ENCODE measurements at places on chromosomes 11 and 22.
A peak's percentile ranks its signal among the peaks of the same experiment; 100 is the strongest.

GRCh38 chr11:108216988-108217387 is 5.5 kb downstream of the NPAT start:
- no peak for DNase-seq

- no peak for DNase-seq
These were observed 4.6 kb upstream of the RTCB start for GRCh38 chr22:32416556-32417085.

- no peak for DNase-seq
These were observed 81.3 kb downstream of the ZBTB16 start for GRCh38 chr11:114140826-114141225.

DNA sequence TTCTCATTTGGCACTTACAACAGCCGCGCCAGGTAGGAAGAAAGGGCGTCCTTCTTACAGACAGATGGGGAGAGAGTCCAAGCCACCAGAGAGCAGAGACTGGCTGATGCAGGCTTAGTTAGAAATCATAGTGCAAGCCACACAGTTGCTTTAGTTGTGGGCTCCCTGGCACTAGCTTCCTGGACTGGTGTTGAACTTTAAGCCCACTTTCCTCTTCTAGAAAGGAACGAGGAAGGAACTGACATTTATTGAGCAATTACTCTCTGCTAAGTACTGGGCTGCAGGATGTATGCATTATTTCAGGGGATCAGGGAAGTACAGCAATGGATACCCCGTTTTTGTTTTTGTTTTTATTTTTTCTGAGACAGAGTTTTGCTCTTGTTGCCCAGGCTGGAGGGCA is 3.0 kb downstream of the BACE1 start:
- no peak for DNase-seq

- DNase-seq = no peak
These were observed 208.4 kb upstream of the TBCEL start for GRCh38 chr11:120815319-120816100.

DNA sequence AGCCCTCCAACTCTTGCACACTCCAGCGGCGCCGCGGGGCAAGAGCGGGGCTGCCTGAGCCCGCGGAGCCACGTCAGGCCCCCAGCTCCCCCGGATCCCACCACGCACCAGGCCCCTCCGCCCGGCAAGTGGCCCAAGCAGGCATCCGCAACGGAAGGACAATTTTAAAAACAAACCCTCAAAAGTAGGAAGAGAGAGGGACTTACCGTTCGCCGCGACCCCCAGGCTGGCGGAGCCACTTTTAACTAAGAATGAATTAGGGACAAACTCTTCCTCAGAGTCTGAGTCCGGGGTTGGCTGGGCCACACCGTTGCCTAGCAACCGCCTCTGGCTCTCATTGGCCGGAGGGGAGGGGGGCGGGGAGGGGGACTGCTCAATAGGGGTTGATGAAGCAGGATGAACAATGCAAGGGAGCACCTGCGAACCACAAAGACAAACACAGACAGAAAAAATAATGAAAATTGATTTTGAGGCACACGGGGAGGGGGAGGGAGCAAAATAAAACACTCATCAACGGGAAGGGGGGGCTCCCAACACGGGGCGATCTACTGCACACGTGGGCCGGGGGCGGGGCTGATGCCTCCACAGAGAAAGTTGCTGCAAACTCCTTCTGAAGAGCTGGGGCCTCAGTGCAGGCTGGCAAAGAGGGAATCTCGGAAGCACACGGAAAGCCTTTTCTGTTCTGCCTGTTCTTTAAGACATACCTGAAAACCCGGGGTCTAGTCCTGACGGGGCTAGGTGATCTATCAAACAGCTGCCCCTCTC is 387.5 kb upstream of the NARS2 start:
- peak; percentile 62 for DNase-seq

DNA sequence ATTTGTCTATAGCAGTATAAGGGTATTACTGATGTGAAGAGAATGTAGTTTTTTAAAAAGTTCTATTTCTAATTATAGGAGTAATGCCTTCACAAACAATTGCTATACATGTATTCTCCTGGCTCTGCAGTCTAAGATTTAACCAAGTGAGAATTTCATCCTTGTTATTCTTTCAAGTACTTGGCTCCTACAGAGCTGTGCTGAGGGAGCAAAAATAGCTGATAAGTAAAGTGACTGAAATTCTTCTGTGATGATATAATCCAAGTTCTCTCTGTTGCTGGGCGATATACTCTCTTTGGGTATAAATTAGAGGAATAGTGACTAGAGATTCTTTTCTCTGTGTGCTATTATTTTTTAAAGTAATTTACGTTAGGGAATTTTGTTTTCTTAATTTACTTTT is 68.0 kb downstream of the PGR start:
- DNase-seq = no peak

DNA sequence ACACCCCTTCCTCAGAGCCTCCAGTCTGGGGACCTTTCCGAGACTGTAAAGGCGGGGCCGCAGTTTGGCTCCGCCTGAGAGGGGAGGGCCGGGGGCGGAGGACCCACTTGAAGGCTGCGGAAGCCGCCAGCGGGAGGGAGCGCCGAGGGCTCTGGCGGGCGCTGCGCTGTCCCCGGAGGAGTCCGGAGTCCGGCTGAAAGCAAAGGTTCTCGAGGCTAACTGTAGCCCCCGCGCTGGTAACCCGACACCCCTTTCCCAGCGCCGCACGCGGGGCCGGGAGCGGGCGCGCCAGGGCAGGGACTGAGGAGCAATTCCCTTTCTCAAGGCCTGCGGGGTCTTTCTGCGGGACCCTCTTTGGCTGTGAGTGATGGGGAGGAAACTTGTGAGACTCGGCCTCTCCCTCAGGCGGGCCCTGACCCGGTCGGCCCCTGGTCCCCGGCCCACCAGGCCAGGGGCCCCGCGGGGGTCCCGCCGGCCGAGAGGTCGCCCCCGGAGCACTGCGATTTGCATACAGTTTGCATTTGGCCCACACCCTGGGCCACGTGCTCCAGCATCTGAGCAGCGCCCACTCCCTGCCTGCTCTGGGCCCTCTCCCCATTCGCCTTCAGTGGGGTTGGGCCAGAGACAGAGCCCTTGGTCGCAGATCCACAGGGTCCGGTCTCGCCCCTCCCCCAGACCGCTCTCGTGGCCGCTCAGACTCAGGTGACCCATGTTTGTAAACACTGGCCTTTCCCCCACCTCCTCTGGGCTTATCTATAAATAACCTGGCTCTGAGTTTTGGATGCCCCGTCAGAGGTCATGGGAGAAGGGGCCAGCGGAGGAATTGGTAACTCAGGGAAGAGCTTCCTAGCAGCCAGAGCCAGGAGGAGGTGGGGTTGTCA is 519 bp upstream of the ART5 start:
- peak; percentile 86 for DNase-seq

DNA sequence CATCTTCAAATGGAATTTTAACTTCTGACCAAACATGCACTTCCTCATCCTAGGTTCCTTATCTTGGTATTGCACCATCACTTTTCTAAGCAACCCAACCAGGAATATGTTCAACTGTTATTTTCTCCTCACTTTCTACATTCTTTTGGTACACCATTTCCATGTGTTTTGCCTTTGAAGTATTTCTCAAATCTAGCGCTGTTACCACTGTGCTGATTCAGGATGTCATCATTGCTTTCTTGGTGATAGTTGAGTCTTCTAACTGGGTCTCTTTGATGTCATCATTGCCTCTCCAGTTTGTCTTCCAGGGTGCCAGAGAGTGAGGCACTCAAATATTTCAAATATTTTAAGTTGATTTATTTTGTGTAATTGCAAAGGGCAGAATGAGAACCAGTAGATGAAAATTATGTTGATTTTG is 47.5 kb downstream of the HORMAD2 start:
- no peak for DNase-seq

GRCh38 chr22:49936018-49936972 is 17.9 kb downstream of the CRELD2 start:
- DNase-seq = peak; percentile 65

- DNase-seq = no peak
These were observed 123.8 kb downstream of the RAB38 start for GRCh38 chr11:88051396-88051795.

DNA sequence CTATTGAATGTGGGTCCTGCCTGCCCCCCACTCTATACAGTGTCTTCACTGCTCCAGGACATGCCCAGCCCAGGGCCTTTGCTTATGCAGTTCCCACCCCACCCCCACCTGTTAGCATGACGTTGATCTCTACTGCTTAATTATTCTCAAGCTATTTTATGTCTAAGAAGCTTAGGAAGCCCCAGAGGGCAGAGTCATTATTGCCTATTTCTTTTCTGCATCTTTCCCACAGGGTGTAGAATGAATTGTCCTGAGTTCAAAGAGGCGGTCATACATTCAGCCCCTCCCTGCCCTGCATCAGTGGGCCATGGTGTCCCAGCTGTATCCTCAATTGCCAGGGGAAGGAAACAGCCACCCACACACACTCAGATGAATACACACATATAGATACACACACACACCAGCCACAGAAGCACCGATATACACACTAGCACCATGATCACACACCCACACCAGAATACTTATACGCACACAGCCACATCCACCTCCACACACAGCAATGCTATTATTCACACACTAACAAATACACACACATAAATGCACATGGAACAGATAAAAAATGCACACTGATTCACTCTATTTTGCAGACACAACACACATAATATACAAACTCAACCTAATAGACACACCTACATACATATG is 1.5 kb downstream of the PDE2A start:
- no peak for DNase-seq

- DNase-seq = no peak
These were observed 19.9 kb upstream of the ME3 start for GRCh38 chr11:86692317-86692716.

- no peak for DNase-seq
These were observed 43.2 kb upstream of the DLAT start for GRCh38 chr11:111982019-111982464.

DNA sequence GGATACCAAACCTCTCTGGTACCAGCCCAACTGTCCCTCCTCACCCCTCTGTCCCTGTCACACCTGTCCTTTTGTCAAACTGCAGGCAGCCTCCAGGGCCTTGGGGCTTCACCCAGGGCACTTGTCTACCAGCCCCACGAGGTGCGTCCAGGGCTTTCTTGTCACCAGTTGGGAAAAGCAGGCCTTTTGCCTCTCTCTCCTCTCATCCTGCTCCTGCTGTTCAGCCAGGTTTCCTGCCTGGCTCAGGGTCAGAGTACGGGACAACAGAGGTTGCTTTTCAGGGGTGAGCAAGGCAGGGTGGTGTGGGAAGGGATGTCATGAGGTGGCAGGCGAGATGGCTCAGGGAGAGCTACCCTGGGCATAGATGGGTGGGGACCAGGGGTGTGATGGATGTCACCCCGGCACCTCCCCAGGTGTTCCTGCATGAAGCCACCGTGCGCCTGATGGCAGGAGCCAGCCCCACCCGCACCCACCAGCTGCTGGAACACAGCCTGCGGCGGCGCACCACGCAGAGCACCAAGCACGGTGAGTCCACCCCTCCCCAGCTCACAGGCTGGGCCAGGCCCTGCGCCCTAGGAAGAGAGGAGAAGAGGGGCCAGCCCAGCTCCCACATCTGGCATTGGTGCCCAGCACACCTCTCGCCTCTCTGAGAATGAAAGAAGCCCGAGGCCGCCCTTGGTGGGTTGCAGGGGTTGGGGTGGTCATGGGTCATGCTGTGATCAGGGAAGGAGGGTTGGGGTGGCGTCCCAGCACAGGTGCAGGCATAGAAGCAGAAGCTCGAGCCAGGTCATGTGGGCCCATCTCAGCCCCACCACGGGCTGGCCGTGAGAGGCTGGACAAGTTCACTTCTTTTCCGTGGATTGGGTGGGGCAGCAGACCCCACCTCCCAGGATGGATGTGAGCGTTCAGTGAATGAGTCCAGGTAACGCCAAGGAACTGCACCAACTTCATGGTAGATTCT is 10.1 kb downstream of the SHISA8 start:
- no peak for DNase-seq

GRCh38 chr11:119629085-119629484 is 99.9 kb downstream of the NECTIN1 start:
- no peak for DNase-seq

GRCh38 chr11:11043721-11044120 is 185.9 kb upstream of the ZBED5 start:
- DNase-seq = no peak

GRCh38 chr22:33513388-33514338 is 406.6 kb downstream of the LARGE1 start:
- no peak for DNase-seq

GRCh38 chr11:82969811-82970210 is 68.3 kb downstream of the DDIAS start:
- DNase-seq = no peak

DNA sequence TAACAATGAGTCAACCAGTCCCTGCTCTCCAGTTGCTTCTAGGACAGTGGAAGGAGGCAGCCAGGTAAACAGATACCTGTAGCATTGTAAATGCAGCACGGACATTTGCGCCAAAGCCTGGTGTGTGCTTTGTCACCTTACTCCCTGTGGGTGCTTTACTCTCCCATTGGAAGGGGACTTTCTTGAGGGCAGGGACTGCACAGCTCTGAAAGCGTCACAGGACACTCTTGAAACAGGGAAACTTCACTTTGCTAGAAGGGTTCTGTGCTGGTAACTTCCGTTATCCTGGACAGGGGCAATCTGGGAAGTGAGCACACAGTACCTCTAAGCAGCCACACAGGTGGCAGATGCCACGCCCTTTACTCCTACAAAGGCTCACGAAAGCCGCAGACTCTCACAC is 99.8 kb downstream of the MYO18B start:
- no peak for DNase-seq

DNA sequence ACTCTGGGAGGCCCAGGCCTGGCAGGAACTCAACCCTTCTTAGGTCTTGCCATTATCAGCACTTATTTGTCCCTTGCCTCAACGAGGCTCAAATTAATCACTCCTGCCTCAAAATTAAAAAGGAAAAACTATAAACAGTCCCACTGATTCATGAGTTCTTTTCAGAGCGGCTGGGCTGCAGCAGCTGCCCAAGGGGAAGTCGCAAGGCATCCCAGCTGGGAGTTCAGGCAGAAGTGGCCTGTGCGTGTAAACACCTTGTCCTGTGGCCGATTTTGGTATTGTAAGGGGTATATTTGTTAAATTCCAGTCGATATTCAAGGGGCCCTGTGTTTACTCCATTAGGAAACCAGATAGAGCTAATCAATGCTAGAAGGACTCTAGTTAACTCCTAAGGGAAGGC is 213.9 kb upstream of the CADM1 start:
- DNase-seq = no peak

GRCh38 chr11:31236143-31236542 is 133.4 kb downstream of the DCDC1 start:
- no peak for DNase-seq

GRCh38 chr22:31229402-31230079 is 17.4 kb downstream of the LIMK2 start:
- peak; percentile 61 for DNase-seq

GRCh38 chr11:25659706-25660105 is 672.2 kb upstream of the ANO3 start:
- DNase-seq = no peak
